ENCODE measurements at places on chromosomes 6 and 20.

GRCh38 chr20:43923322-43923721 is 8.7 kb downstream of the TOX2 start:
- H3K27ac ChIP-seq: no peak overlapping the region
- DNase-seq: no peak
- no peak overlapping the region for H3K4me3 ChIP-seq
- no peaks in the 10 kb centered on the region for H3K27me3 ChIP-seq
- H3K4me1 ChIP-seq: peaks cover 14% of the 10 kb centered on the region

DNA sequence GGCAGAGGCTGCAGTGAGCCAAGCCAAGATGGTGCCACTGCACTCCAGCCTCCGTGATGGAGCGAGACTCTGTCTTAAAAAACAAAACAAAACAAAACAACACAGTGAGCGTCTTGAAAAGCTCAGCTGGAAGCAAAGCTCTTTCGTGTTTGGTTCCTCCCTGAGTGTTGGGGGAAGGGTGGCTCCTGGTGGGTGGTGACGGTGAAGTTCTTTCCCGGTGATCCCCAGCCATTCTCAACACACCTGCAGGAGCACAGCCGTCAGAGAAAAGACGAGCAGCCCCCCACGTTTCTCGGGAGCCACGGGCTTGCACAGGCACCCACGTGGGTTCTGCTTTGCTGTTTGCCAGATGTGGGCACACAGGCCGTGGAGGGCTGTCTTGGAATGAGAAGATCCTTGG is 3.2 kb downstream of the BHLHE23 start:
- no peak overlapping the region for H3K4me3 ChIP-seq
- H3K27ac ChIP-seq: no peak overlapping the region
- no peaks in the 10 kb centered on the region for H3K36me3 ChIP-seq
- no peaks in the 10 kb centered on the region for H3K4me1 ChIP-seq
- no peak for DNase-seq

DNA sequence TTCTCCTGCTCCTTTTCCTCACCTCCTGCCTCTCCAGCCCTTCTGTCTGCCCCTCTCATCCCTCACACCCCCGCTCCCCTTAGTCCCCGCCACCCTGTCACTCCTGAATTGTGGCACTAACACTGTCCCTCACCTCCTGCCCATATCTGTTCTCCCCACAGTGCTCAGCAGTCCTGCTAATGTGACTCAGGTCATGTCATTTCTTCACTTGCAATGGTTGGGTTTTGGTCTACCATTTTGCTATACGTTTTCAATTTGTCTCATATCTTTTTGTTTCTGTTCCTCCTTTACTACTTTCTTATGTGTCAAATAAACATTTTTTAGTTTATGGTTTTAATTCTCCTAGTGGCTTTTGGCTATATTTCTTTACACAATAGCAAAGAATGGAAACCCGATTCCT is 1.3 kb upstream of the HLA-B start:
- H3K4me3 ChIP-seq: no peak overlapping the region
- no peak overlapping the region for H3K27ac ChIP-seq
- H3K27me3 ChIP-seq: peaks cover 23% of the 10 kb centered on the region
- peaks cover 4% of the 10 kb centered on the region for H3K4me1 ChIP-seq
- H3K36me3 ChIP-seq: peaks cover 13% of the 10 kb centered on the region

GRCh38 chr6:129473546-129473945 is 236.4 kb downstream of the ARHGAP18 start:
- DNase-seq: no peak
- no peak overlapping the region for H3K27ac ChIP-seq
- no peaks in the 10 kb centered on the region for H3K27me3 ChIP-seq
- no peak overlapping the region for H3K4me3 ChIP-seq
- peaks cover 5% of the 10 kb centered on the region for H3K4me1 ChIP-seq

Measured in IMR-90 (cell line).